ENCODE measurements at places on chromosomes 1 and 21. TPM values are rescaled to one million over a fixed set of nuclear protein-coding genes. Genes with fewer than 3 reads are reported as not detected.

- no peak for DNase-seq
Measured at GRCh38 chr21:36483095-36483494, 3.2 kb upstream of the CLDN14 start.

ATP6V1G3 gene
- not detected for total RNA-seq

- DNase-seq: no peak
Measured at GRCh38 chr1:37722181-37723071, 30.1 kb downstream of the CDCA8 start.

RPRD2 gene
- 3.1 TPM for total RNA-seq

TRAPPC3 gene
- total RNA-seq: 155 TPM

OR6N1 gene
- not detected for total RNA-seq

DNA sequence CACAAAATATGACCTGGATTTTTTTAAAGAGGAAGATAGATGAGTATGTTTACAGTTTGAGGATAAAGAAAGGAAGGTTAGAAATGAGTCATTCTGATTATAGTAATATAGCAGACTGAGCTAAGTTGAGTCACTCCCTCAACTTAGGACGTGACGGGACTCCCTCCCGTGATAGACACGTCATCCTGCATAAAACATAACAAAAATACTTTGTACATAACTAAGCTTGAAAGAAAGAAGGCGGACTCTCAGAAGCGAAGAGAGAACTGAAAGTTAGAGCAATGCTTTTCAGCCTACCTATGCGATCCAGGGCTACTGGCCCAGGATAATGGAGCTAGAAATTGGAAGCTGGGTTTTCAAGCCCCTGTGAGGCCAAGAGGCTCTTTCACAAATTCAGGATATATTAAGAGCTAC, 53.0 kb upstream of the DESI2 start:
- DNase-seq: peak; percentile 80

DNA sequence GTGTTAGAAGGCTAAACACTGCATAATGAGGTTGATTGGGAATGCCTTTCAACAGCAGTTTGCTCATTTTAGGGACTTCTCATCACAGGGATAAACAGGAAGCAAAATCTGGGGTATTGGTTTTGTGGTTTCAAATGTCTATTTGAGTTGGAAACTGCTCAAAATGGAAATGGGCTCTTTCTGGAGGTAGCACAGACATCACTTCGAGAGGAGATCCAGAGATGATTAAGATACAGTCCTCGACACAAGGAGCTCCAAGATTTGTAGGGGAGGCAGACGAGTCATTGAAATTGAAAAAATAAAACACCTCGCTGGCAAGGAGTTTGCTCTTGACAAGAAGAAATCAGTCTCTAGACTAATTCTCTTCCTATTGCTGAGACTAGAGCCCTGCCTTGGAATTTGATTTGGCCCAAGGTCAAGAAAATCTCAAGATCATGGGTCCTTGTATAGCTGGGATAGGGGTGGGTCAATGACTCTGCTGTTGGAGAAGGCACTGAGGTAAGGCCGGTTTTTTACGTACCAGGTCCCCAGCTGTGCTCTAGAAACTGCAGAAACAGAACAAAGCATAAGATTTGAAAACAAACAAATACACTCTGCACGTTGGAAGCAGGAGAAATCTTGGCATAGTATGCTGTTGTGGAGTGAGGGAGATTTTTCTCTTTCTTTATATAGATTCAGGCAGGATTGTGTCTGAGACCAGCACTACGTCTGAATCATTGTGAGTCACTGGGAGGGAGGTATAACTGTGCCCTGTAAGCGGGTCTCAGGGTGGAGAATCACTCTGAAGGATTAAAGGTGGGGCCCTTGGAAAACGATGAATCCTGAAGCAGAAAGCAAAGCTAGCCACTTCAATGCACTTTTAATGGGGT, 17.7 kb upstream of the KLHDC8A start:
- DNase-seq: peak; percentile 47

DNA sequence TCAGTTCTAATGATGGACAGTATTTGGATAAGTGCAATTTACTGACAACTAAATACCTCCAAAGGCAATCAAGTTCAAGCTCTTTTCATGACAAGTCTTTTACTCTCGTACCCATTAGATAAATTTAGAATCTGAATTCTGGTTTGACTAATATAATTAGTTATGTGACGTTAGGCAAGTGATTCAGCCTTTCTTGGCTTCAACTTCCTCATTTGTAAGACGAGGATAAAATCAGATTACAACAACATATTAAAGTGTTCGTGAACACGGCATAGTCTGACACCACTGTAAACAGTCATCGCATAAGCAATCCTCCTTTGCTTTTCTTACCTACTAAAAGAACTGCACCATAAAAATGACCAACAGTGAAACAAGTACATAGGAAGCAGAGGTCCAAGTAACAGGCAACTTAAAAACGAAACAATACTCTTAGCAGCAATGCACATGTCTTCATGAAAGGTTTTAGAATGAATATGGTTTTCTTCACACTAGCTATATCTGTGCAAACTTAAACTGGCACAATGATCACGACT, 25.7 kb downstream of the COA6 start:
- DNase-seq: no peak

CFHR4 gene
- not detected for total RNA-seq

DNA sequence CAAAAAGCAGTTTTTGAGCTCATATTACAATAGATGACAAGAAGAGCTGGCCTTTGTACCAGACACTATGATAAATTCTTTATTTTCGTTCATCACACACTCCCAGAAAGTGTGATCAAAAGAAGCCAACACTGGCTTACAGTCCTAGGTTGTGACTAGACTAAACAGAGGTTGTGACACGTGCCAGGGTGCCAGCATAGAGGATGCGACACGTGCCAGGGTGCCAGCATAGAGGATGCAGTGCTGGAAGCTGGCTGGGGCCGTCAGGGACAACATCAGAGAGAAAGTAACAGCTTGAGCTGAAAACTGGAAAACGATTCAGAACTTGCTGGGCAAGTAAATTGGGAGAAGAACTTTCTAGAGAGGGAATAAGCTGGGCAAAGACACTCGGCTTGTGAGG, 2.2 kb downstream of the MTARC1 start:
- DNase-seq: no peak

- no peak for DNase-seq
Measured at GRCh38 chr1:218743861-218744505, 398.8 kb downstream of the TGFB2 start.

VCAM1 gene
- 0.10 TPM for total RNA-seq

- DNase-seq: no peak
Measured at GRCh38 chr1:27598295-27598687, 5.7 kb downstream of the AHDC1 start.

DNA sequence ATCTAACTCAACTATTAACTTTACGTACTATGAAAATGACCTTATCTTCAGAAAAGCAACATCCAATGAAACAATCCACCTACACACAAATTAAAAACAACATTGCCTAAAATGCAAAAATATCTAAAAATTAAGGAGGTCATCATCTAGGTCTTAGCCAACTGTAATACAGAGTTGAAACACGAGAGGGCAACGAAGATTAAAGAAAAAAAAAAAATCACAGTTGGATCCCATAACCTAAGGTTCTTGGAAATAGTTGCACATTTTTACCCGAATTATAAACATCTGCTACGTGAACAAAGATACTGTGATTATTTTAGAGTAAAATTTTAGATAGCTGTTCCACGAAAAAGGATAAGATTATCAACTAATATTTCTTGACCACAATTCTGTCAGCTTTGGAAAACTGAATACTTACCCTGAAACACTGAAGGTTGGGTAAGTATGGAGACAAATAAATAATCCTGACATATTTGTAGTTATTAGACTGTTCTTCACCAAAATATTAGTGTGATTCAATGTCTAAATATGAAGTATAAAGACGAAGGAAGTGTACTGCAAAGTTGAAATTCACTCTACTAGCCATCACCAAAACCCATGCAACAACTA, 88.0 kb upstream of the AK4 start:
- DNase-seq: peak; percentile 31

DNA sequence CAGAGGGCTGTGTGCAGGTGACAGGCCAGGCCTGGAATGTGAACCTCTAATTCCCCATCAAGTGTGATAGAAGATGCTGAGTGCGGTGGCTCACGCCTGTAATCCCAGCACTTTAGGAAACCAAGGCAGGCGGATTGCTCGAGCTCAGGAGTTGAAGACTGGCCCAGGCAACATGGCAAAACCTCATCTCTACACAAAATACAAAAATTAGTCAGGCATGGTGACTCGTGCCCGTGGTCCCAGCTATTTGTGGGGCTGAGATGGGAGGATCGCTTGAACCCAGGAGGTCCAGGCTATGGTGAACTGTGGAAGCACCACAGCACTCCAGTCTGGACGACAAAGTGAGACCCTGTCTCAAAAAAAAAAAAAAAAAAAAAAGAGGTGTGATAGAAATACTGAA, 40.1 kb upstream of the PUM1 start:
- DNase-seq: no peak

- no peak for DNase-seq
Measured at GRCh38 chr1:89802051-89802450, 18.8 kb upstream of the LRRC8D start.

DNA sequence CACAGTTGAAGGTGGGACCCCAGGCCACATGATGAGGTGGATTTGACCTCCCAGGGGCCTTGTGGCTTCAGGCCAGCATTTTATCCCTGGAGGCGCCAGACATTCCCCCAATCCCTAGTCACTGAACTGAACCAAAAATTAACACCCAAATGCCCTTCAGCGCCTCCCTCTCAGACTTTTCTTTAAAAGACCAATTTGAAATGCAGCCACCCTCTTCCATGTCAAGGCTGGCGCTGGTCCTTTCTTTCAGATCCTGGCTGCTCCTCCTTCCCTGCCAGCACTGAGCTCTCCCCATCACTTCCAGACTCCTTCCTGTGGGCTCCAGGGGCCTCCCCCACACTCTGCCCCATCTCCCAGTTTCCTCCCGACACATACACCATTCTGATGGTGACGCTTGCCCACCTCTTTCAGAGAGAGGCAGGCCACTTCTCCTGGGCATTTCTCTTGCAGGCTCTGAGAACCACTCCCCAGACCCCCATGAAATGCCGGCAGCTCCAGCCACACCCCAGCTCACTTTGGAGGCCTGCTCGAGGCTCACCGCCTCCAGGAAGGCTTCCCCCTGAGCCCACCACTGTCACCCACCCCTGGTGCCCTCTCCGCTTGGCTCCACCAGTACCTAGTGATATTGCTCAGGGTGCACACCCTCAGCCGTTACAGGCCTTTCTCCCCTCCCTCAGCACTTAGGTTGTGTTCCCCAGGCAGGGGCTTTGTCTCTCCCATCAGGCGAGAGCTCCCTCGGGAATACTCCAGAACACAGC, 27.0 kb downstream of the NAV1 start:
- no peak for DNase-seq

DNA sequence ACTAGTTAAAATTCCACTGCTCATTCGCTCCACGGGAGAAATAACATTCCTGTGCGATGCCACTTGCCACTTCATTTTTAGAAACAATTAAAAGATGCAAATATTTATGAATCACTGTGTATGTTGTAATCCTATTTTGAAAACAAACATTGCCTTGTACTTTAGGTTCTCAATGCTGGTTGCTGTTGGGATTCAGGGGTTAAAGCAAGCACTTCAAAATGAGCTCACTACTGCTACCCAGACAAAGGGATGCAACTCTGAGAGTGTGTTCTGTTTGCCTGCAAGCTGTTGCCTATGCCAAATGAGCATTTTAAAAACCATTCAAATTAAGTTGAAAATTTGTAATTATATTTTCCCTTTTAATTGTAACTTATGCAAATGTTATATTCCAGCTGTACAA, 87.5 kb downstream of the RWDD3 start:
- DNase-seq: no peak

DNA sequence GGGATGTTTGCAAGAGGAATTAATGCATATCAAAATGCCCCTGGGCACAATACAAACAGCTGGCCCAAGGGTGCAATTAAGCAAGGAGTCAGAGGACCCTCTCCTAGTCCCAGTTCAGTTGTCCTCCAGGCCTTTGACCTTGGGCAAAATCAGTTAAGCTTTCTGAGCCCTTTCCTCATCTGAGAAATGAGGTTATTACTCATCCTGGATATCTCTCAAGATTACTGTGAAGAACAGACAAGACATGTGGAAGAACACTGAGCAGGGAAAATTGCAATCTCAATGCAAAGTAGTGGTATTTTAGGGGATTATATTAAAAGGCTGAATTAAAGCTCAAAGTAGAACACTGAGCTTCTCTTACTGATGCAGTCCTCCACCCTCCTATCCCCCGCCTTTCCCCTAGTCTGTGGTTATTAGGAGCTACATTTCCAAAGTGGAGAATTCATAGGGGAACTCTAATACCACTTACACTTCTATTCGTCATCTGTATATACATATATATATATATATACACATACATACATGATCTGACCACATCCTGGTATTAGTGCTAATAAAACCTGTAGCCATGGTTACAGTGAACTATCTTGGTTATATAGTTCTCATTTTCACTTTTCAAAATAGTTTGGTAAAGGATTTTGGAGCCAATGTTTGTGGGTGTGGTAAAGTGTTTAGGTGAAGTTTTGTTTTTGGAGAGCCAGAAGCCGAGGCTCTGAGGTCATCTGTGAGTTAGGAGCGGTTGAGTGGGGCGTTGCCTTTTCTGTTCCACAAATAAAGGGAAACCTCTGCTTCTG, 18.1 kb downstream of the KIAA0040 start:
- DNase-seq: no peak

ATP1A2 gene
- not detected for total RNA-seq

DNA sequence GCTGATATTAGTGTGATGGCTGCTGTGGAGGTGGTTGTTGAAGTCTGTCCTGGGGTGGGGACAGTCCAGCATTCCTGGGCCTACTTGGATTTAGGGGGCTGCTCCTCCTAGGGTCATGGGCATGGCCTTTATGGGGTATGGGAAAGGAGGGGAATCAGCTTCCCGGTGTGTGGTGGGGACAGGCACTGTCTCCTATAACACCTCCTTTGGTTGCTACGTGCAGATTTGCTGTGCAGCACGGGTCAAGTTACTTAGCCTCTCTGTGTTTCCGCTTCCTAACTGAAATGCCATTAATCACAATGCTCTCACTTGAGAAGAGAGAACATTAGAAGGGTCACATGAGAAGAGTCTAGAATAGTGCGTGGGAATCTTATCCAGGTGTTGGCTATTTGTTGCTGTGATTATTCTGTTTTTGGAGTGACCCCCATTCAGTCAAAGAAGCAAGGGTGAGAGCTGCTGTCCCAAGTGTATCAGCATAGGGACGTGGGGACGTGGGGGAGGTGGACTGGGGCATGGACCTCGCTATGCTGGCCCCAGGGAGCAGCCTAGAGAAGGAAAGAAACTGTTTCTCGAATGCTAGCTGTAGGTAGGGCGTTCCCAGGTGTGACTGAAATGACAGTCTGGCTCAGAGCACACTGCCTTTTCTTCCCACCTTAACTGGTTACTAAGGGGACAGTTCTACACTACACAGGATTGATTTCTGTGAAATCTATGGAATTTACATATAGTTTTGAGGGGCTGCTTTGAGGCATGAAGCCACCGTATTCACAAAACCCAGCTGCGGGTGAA, 19.9 kb downstream of the SOX13 start:
- no peak for DNase-seq

IL20 gene
- not detected for total RNA-seq

CADM3 gene
- 0.07 TPM for total RNA-seq

SPRR1B gene
- not detected for total RNA-seq

Data from Caki2 (cell line).